Endothelial cell of umbilical vein (primary cell): ENCODE measurements at places on chromosomes 6 and 20. TPM values are rescaled to one million over a fixed set of nuclear protein-coding genes. Genes with fewer than 3 reads are reported as not detected.

GRCh38 chr6:108114841-108115597, 40.5 kb upstream of the OSTM1 start:
- peak overlapping the region; percentile 33 for H3K4me3 ChIP-seq
- peaks cover 63% of the 10 kb centered on the region for H3K27me3 ChIP-seq
- DNase-seq: peak; percentile 71

Gene MCCD1
- not detected in 2 replicates for total RNA-seq

DNA sequence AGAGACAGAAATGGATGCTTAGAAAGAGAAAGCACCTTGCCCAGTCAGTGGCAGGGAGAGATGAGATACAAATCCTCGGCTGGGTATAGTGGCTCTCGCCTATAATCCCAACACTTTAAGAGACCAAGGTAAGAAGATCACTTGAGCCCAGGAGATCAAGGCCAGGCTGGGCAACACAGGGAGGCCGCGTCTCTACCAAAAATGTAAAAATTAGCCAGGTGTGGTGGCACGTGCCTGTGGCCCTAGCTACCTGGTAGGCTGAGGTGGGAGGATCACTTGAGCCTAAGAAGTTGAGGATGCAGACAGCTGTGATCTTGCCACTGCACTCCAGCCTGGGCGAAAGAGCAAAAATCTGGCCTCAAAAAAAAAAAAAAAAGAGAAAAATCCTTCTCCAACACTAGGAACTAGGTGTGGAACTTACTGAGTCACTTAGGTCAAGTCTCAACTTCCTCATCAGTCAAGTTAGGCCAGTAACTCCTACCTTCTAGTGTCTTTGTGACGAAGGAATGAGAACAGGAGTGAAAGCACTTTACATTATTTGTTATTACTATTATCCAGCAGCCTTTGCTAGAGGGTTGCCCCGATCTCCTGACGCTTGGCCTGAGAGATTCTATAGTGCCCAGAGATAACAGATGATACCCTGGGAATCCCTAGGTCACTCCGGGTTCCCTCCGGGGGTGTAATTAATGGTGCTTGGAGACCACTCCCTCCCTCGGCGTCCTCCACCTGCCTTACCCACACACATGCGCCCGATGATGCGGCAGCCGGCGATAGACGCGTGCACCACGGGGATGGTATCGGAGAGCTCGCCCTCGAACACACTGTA, 918 bp downstream of the EIF6 start:
- H3K27ac ChIP-seq: peak overlapping the region; percentile 59
- H3K4me1 ChIP-seq: peaks cover 12% of the 10 kb centered on the region
- peak overlapping the region; percentile 93 for H3K4me3 ChIP-seq
- peaks cover 15% of the 10 kb centered on the region for H3K36me3 ChIP-seq

Gene POFUT1
- 48.1 and 51.4 TPM in 2 replicates for total RNA-seq

- H3K4me3 ChIP-seq: peak within 1 kb of the TSS; percentile 82
- H3K27me3 ChIP-seq: no peaks in the 10 kb centered on the region
- no peaks in the 10 kb centered on the region for H3K36me3 ChIP-seq
- DNase-seq: peak; percentile 93
- peak within 1 kb of the TSS; percentile 94 for H3K27ac ChIP-seq
- H3K4me1 ChIP-seq: peaks cover 25% of the 10 kb centered on the region
These were observed at the start of gene ARFGEF2 for GRCh38 chr20:48921168-48921882. ARFGEF2 (plus strand) TSS chr20:48921711; CDS start chr20:48921890, 179 bp downstream.

GRCh38 chr6:135291288-135292076, 110.4 kb downstream of the MYB start:
- peak; percentile 73 for DNase-seq
- no peaks in the 10 kb centered on the region for H3K27me3 ChIP-seq
- H3K36me3 ChIP-seq: no peaks in the 10 kb centered on the region
- no peak overlapping the region for H3K4me3 ChIP-seq
- no peak overlapping the region for H3K27ac ChIP-seq
- H3K4me1 ChIP-seq: peaks cover 17% of the 10 kb centered on the region

Gene KIF16B
- total RNA-seq: 5.1 and 8.8 TPM in 2 replicates

Gene SALL4
- total RNA-seq: 1.4 and 1.9 TPM in 2 replicates

Gene LPIN3
- total RNA-seq: 3.0 and 3.5 TPM in 2 replicates

DNA sequence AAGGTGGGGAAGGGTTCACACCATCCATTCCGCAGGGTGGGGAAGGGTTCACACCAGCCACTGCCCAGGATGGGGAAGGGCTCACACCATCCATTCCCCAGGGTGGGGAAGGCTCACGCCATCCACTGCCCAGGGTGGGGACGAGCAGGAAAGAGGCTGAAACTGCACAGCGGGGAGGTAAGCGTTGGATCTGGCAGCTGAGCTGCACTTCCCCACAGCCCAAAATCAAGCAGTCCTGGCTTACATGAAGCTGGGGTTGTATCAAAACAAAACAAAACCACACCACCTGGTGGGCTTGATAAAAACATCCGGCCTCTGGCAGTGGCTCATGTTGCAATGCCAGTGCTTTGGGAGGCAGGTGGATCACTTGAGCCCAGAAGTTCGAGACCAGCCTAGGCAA, 268.5 kb downstream of the TAF4 start:
- H3K27ac ChIP-seq: no peak overlapping the region
- no peaks in the 10 kb centered on the region for H3K4me1 ChIP-seq
- H3K4me3 ChIP-seq: no peak overlapping the region

Gene CRIP3
- total RNA-seq: not detected in 2 replicates

- no peak overlapping the region for H3K4me3 ChIP-seq
- H3K27me3 ChIP-seq: no peaks in the 10 kb centered on the region
- no peak overlapping the region for H3K27ac ChIP-seq
These were observed 102.0 kb downstream of the MAP3K7 start for GRCh38 chr6:90484903-90485302.

Gene PLG
- not detected in 2 replicates for total RNA-seq

DNA sequence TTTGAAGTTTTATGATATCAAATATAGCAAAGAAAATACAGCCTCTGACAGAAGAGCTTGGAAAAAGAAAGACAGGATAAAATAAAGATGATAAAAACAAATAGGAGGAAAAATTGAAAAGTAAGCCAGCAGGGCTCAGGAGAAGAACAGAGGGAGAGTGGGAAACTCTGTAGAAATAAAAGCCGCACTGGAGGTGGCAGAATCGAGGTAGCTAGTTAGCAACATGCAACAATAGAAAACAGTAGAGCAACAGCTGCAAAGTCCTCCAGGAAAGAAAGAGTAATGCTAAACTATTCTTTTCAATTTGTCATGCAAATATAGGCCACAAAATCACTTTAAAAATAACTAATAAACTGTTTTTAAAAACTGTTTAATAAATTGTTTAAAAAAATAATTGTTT, 28.8 kb downstream of the HBS1L start:
- H3K4me3 ChIP-seq: no peak overlapping the region
- DNase-seq: no peak
- H3K4me1 ChIP-seq: no peaks in the 10 kb centered on the region
- no peak overlapping the region for H3K27ac ChIP-seq
- H3K36me3 ChIP-seq: peaks cover 5% of the 10 kb centered on the region

DNA sequence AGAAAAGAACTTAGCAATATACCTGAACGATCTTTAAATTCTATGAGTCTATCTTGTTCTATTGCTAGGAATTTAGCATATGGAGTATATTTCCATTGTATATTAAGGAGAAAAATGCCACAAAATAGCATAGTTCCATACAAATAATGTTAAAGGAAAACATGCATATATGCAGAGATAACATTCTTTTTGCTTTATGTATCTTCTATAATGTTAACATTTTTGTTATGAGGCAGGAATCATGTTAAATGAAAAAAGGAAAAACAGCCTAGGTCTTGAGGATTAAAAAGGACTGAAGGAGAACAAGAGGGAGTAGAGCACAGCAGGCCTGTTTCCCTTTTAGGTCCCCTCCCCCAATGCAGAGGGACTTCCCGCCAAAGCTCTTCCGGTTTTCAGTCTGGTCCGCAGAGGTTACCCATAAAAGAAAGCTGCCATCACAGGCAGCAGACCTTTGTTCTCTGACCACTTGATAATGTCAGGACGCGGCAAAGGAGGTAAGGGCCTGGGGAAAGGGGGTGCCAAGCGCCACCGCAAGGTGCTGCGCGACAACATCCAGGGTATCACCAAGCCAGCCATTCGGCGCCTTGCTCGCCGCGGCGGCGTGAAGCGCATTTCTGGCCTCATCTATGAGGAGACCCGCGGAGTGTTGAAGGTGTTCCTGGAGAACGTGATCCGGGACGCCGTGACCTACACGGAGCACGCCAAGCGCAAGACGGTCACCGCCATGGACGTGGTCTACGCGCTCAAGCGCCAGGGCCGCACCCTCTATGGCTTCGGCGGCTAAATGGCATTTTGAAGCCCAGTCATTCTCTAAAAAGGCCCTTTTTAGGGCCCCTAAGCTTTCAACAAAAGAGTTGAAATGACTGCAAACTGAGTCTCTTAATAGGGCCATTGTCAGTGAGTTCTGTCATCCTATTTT, 108.4 kb upstream of the PRSS16 start:
- peaks cover 19% of the 10 kb centered on the region for H3K4me1 ChIP-seq

GRCh38 chr20:49889001-49889934, 26.1 kb downstream of the SPATA2 start:
- H3K4me1 ChIP-seq: peaks cover 20% of the 10 kb centered on the region
- H3K27me3 ChIP-seq: no peaks in the 10 kb centered on the region
- DNase-seq: no peak
- no peak overlapping the region for H3K4me3 ChIP-seq

Gene CNR1
- not detected in 2 replicates for total RNA-seq

DNA sequence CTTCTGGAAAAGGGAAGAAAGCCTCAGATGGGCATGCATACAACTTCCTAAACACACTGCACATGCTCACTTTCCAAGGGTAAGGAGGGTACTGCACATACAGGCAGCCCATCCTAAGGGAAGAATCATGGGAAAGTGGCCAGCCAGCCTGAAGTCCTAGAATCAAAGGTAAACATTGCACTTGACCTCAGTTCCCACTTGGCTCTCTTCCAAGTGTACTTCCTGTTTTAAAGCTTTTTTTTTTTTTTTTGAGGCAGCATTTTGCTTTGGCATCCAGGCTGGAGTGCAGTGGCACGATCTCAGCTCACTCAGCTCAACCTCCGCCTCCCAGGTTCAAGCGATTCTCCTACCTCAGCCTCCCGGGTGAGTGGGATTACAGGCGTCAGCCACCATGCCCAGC, 225.3 kb upstream of the EPHA7 start:
- no peak overlapping the region for H3K4me3 ChIP-seq
- H3K36me3 ChIP-seq: no peaks in the 10 kb centered on the region
- no peaks in the 10 kb centered on the region for H3K27me3 ChIP-seq
- H3K27ac ChIP-seq: no peak overlapping the region

Gene FAM217A
- total RNA-seq: not detected in 2 replicates

Gene COL12A1
- 89.1 and 102 TPM in 2 replicates for total RNA-seq

DNA sequence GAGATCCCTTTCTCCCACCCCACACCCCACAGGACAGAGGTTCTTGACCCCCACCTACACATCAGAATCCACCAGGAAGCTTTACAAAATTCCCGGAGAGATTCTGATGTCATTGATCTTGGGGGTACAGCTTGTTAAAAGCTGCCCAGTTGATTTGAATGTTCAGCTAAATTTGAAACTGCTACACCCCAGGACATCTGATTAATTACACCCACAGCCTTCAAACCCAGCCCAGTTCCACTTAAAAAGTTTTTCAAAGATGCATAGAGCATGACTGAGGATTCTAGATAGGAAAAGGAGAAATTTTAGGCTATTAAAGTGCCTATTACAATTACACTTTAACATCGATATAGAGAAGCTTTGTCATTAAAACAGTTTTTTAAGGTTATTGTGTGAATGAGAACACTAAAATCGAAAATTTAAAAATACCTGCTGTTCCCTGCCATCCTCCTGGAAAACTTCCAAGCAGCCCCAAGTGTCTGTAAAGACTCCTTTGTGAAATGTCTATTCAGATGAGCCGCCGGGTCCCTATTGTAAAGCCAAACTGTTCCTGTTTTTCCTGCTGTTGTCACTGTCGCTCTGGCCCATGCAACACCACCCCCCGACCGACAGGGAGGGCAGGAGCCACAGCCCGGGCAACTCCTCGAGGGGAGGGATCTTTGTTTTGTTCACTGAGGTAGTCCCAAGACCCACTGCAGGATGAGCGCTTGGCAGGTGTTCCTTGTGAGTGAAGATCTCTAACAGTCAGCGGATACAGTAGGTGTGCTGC, 132.5 kb upstream of the PHACTR3 start:
- H3K27me3 ChIP-seq: no peaks in the 10 kb centered on the region
- no peaks in the 10 kb centered on the region for H3K36me3 ChIP-seq
- no peak overlapping the region for H3K27ac ChIP-seq
- no peak overlapping the region for H3K4me3 ChIP-seq

- H3K36me3 ChIP-seq: no peaks in the 10 kb centered on the region
- no peak overlapping the region for H3K4me3 ChIP-seq
- peak overlapping the region; percentile 88 for H3K27ac ChIP-seq
- H3K4me1 ChIP-seq: peaks cover 25% of the 10 kb centered on the region
- DNase-seq: no peak
- no peaks in the 10 kb centered on the region for H3K27me3 ChIP-seq
These were observed 184.4 kb downstream of the ERMARD start for GRCh38 chr6:169935861-169936260.

GRCh38 chr20:34850969-34851368, 21.7 kb downstream of the GGT7 start:
- H3K27ac ChIP-seq: no peak overlapping the region
- no peak for DNase-seq

DNA sequence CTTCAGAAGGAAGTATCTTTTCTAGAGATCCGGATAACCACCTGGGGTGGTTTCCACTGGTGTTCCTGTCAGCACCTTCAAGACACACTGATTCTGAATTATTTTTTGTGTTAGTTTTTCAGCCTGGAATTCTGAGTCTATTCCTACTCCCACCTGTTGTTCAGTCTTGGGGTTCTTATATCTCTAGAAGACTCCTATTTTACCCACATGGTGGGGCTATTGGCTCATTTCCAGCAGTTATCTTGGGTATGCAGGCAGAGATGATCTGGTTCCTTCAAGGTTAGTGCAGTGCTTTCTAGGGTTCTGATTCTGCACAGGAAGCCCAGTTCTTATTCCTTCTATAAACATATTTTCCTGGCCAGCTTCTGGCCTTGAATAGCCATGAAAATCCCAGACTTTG, 175.6 kb upstream of the PDE7B start:
- H3K27ac ChIP-seq: no peak overlapping the region
- no peaks in the 10 kb centered on the region for H3K27me3 ChIP-seq
- no peak overlapping the region for H3K4me3 ChIP-seq
- peak; percentile 63 for DNase-seq

DNA sequence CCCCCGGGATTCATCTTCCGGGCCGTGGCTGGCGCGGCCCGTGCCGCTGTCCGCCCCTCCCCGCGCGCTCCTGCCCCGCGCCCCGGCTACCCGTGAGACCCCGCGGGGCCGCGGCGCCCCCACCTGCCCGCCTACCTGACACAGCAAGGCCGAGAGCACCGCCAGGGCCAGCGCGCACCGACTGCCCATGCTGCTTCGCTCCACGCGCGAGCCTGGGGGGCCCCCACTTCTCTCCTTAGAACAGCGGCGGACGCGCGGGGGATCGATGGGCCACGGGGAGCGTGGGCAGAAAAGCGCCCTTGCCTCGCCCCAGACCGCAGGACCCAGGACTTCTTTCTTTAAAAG, 955 bp downstream of the DLL1 start:
- H3K27me3 ChIP-seq: peaks cover 60% of the 10 kb centered on the region
- no peak for DNase-seq
- no peaks in the 10 kb centered on the region for H3K36me3 ChIP-seq

DNA sequence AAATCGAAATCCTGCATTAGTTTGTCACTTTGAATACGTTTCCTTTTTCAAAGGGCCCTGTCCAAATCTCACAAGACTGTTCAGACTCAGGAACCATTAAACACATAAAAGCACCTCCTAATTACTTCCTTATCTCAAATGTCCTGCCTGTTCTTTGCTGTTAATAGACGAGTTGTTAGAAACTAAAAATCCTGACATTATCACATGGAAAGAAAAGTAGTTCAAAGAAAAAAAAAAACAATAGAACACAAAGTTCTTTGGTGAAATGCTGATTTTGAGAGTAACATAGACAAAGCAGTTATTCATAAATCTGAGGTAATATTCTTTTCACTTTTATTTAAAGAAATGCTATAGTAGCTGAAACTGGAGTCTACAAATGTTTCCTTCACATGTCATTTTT, 12.1 kb upstream of the TAB2 start:
- H3K4me1 ChIP-seq: no peaks in the 10 kb centered on the region
- DNase-seq: no peak
- no peak overlapping the region for H3K4me3 ChIP-seq
- H3K27ac ChIP-seq: no peak overlapping the region
